ENCODE measurements at places on chromosomes 1 and 21.

DNA sequence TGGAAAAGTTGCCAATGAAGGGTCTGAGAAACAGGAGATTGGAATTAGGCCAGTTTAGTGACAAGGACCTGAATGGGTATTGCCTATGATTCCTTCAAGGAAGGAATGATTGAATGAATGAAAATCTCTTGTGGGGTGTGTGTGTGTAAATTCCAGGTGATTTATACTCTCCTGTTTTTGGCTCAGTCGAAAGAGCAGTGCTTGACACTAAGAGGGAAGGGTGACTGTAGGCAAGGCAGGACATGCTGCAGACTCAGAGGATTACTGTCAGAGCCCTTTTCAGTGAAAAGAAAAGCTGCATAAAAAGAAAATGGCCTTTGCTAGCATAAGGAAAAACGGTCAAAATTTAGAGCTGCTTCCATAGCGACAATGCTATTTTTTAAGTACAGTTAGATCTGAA is 30.1 kb downstream of the C1orf21 start:
- no peak for DNase-seq

GRCh38 chr21:39397646-39398385 is 47.8 kb downstream of the LCA5L start:
- no peak for DNase-seq

GRCh38 chr21:17900281-17900989 is 81.3 kb upstream of the C21orf91 start:
- no peak for DNase-seq

GRCh38 chr1:106688446-106688845 is 368.0 kb upstream of the PRMT6 start:
- no peak for DNase-seq

DNA sequence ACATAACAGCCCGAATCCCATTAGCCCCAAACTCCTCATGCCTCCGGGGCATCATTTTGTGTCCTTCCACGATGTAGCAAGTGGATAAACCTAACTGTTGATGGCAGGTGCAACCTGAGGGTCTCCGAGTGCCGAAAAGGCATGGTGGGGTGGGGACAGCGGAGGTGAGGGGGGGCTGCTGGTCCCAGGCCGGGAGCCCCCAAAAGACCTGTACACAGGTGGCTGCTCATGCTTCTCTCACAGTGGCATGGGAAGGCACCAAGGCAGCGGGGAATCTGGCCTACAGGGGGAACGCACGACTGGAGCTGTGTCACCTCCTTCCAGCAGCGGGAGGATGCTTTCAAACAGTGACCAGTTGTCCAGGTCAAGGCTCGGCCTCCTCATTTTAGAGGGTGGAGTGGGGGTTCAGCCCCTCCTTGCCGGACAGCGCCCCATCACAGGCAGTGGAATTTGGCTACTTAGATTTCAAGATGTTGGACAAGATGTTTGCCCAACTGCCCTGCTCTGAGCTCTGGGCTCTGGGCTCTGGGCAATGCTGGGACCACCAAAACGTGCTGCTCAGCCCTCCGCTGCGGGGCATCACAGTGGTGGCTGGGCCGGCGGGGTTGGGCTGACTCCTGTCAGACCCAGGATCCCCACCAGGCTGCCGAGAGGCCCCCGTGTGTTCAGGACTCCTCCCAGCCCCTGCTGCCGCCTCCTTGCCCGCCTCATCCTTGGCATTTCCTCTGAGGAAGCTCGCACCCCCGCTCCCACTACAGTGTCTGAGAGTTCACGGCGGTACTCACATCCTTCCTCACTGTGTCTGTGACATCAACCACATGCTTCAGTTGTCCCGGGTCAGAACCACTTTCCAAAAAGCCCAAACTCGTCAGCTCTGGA is 7.6 kb downstream of the DNMT3L start:
- DNase-seq = no peak

DNA sequence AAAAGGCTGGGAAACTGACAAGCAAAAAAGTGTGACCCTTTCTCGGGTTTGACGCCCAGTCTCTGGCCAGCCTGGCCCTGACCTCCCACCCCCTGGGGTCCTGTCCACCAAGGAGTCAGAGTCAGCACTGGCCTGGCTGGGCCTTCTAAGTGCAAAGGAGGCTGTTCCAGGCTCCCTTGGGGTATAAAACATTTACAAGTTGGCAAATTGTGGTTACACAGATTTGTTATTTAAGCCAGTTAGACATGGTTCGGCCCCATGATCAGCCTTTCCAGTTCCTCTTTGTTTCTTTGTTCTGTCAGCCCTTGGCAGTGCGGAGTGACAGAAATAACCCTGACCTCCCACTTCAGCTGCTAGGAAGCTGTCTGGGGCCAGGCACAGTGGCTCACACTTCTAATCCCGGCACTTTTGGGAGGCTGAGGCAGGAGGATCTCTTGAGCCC is 161.6 kb upstream of the RAB4A start:
- DNase-seq = no peak

DNA sequence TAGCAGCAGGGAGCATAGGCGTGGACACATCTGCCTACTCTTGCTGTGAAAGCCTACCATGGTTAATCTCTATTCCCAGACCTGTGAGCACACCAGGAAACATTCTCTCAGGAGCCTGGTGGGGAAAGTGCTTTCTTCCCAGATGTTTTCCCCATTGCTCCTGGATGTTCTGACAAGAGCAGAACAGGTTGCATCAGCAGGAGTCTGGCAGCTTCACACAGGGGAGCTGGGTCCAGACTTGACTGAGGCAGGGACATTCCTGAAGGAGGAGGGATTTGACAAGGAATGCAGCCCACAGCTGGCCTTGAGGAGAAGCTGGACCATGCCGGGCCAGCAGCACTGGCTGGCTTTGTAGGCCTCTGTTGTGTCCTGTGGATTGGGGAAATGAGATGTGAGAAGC is 21.0 kb upstream of the ARTN start:
- peak; percentile 24 for DNase-seq

DNA sequence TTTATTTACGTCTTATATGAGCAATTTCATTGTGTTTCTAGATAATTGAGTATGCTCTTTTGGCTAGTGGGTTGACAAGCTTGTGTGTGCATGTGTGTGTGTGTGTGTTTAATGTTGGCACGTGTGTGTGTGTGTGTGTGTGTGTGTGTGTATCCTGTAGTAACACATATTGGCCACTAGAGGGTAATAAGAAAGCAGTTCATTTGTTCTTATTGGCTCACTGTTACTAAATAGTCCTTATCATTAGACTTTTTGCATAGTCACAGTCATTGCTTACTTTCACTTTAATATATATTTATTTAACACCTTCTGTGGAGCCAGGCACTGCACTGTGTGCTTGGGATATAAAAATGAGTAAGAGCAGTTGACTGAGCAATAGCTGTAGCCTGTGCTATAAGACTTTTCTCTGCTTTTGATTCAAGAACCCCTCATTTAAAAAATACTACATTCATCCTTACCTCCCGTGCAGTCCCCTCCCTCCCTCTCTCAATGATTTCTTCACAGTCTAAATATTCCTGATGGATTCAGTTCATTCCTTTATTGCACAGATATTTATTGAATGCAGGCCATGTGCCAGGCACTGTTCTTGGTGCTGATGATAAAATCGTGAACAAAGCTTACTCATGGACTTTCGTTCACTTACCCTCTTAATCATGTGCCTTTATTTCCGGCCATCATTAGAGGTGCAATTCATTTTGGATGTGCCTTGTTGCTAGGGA is 96.7 kb downstream of the DYRK1A start:
- no peak for DNase-seq

DNA sequence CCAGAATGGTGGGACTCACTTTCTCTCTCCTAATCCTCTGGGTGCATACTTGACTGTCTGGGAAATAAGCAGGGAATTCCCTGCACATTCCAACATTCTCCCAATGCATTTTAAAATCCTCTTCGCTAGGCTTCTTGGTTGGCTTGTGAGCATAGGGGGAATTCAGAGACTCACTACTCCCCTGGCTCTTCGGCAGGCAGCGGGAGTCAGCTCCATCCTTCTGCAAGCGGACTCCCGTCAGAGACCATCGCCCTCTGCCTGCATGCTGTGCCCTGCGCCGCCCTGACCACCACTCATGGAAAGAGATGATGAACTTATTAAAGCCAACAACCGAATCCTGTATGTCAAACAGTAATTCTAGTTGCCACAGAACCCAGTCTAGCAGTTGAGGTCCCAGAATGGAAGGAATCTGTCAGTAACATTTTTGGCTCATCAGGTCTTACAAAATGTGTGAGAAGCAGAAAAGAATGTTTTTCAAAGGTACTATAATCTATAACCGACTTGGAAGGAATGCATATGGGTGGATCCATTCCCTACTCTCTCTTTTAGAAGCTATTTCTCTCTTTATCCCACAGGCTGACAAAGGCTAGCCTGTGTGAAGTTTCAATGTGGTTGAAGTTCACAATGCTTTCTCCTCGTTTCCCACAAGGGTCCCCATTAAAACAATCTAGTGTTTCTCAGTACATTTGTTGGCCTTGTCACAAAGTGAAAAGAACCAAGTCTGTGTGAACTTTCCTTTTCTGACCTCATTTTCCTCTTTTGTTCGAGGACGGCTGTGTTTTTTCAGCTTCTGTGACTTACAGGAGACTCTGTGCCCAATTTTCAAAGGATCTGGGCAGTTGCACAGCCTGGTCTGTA is 119.1 kb upstream of the ADAR start:
- no peak for DNase-seq
